ENCODE measurements at places on chromosomes 7 and 10.

- no peak for DNase-seq
Measured at GRCh38 chr10:4512196-4512595, 313.8 kb upstream of the AKR1E2 start.

DNA sequence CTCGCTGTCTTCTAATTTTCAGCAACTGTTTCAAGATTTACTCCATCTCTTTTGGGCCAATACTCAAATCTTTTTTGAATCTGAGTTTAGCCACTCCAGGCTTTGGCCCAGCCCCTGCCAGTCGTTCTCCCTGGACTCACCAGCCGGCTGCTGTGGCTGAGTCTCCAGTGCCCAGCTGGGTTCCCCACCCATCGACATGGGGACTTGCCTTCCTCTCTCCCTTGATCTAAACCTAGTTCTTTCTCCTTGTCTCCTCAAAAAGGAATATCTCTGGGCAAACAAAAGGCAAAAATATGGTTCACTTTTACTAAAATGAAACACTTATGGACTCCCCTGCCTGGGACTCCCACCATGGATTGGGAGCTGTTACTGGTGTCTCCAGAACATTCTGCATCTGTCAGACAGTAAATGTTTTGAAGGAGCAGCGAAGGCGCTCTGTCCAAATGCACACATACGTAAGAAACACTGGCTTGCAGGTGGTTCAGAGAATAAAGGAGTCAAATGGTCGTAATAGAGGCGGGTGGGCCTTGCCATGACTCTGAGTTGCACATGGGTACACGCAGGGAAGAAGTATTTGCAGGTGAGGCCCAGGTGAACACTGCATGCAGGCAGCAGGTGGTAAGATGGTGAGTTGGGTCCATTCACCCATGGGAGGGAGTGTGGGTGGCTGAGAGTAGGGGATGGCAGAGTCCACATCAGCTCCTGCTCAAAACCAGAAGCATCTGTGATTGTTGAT lies 35.5 kb upstream of the HABP2 start:
- no peak for DNase-seq

DNA sequence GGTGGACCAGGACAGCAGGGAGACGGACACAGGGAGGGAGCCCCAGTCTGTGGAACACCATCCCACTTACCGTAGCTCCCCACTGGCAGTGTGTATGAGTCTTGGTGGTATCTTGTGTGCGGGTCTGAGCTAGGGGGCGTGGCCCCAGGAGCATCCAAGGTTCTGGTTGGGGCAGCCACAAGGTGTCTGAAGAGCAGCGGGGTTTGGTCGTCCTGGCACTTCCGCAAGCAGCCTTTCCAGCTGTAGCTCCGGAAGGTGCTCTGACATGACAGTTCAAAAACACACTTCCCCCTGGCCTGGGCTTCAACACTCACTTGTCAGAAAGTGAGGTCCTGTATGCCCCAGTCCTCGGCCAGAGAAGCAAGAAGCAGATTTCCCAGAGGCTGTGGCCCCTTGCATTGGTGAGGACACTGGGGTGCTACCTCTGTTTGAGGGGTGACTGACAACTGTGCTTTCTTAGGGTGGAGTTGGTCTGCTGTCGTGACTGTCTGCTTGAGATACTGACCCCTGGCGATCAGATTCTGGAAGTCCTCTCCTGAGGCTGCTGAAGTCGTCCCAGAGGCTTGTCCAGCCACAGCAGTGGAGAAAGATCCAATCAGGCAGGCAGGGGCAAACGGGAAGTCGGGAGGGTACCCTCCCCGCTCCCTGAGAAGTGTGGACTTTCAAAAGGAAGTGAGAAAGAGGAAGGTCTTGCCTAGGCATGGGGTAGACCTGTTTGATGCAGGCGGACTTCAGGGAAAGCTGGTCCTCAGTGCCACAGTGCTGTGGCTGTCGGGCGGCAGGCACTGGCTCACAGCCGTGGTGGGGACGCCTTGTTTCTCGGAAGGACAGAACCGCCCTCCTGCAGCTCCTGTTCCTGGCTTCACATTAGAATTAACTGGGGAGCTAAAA lies 51.4 kb upstream of the PFKFB3 start:
- DNase-seq, result peak; percentile 60

DNA sequence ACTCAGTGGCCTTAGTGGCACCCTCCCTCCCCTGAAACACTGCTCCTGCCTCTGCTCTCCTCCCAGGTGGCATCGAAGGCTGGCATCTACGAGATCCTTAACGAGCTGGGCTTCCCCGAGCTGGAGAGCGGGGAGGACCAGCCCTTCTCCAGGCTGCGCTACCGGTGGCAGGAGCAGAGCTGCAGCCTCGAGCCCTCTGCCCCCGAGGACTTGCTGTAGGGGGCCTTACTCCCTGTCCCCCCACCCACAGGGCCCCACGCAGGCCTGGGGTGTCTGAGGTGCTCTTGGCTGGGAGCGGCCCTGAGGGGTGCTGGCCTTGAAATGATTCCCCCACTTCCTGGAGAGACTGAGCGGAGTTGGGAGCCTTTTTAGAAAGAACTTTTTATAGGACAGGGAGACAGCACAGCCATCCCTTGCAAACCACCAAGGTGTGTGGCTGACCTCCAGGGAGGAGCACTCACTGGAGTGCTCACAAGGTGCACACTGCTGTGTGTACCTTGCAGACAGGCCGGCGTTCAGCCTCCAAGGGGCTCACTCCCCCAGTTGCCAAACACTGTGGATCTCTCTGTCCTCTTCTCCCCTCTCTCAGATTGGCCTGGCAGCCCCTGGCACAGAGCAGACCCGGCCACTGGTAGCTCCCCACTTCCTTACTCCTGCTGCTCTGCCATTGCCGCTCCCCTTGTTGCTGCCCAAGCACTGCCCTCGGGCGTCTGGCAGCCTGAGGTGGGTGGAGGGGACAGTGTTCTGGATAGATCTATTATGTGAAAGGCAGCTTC lies 35.8 kb downstream of the PRF1 start:
- no peak for DNase-seq

DNA sequence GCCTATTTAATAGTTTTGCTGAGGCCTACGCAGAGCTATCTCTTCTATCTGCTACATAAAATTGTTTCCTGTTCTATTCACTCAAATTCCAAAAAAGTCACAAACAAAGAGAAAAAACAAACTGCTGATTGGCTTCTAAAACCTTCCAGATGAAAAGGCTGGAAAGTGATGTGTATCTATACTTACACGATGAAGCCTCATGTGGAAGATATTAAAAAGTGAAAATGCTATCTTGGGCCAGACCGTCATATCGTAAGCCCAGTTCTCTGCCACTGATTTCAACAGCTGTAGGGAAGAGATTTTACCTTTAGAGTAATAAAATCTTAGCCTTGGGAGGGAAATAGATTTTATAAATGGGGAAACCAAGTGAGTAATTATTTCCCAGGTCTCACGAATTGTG lies 394.8 kb downstream of the KIF20B start:
- DNase-seq, result no peak
